Left ventricle myocardium inferior (tissue), 1 donor: ENCODE measurements at places on chromosomes 11 and 22. TPM values are rescaled to one million over a fixed set of nuclear protein-coding genes. Genes with fewer than 3 reads are reported as not detected.
A peak's percentile ranks its signal among the peaks of the same experiment; 100 is the strongest.

GRCh38 chr11:100719362-100719761 lies 32.3 kb downstream of the ARHGAP42 start:
- H3K36me3 ChIP-seq = no peaks in the 10 kb centered on the region
- H3K4me1 ChIP-seq = peaks cover 36% of the 10 kb centered on the region
- H3K4me3 ChIP-seq = peak overlapping the region; percentile 38
- peak overlapping the region; percentile 83 for H3K27ac ChIP-seq

DNA sequence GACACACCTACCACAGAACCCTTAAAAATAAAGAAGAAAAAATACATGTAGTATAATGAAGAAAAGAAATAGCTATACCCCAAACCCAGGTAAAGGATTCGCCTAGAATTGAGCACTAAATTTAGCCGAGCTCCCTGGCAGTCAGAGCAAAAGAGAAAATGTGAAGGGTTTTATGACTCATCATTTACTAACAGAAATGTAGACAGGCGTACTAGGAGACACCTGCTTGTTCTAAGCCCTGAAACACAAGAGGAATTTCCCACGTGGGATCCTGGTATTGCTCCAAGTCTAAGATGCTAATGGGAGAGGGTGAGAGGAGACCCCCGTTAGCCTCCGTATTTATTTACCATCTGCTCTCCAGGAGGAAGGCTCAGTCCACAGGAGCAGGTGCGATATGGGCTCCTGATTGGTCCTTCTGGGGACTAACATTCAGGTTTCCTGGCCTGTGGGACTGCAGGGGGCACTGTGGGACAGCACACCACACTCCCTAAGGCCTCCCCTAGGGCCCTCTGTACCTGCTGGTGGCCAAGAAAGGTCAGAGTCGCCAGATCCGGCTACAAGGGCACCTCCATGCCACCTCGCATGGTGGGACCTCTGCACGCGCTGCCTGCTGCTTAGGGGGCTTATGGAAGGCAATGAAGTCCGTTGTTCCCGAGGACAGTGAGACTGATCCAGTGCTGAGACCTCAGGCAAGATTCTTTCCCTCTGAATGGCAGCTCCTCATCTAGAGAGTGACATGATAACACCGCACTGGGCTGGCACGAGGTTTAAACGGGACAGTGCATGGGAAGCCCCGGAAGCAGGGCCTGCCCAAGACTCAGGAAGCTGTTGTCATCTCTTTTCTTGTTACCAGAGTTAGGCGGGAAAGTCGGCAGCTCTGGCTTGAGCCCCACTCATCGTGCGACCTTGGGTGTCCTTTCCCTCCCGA lies 25.8 kb downstream of the KCNC1 start:
- no peaks in the 10 kb centered on the region for H3K36me3 ChIP-seq
- no peak overlapping the region for H3K4me3 ChIP-seq
- H3K27me3 ChIP-seq = peaks cover 12% of the 10 kb centered on the region
- DNase-seq = peak; percentile 51
- H3K4me1 ChIP-seq = peaks cover 7% of the 10 kb centered on the region

GRCh38 chr22:21569459-21570170 lies 2.1 kb downstream of the UBE2L3 start:
- H3K27me3 ChIP-seq = no peaks in the 10 kb centered on the region
- peak overlapping the region; percentile 92 for H3K4me3 ChIP-seq
- no peaks in the 10 kb centered on the region for H3K36me3 ChIP-seq
- peaks cover 70% of the 10 kb centered on the region for H3K4me1 ChIP-seq
- no peak overlapping the region for H3K27ac ChIP-seq

DNA sequence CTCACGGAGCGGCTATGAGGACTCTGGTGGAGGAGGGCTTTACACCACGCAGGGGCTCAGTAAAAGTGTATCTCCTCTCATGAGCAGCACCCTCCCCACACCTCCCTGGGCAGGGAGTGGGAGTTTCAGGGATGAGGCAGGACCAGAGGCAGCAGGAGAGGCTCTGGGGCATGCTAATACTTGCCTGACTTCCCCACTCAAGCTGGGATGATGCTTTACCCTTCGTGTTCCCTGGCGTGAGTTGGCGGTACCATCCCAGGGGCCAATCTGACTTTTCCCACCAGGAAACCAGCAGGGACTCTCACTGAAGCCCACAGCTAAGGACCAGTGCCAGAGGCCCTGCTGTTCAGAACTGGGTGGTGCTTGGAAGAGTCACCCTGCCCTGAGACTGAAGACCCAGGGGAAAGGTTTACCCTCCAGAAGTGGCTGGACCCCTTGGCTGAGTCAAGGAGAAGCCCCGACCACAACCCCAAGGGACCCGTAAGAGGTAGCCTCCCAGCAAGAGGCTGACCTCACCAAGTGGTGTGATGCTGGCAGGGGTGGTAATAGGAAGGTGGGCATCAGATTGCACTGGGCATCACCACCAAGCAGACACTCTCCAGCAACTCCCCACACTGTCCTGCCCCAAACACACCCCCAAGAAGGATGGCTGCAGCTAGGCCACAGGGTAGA lies 65.6 kb downstream of the THAP12 start:
- H3K27me3 ChIP-seq = peaks cover 4% of the 10 kb centered on the region
- no peaks in the 10 kb centered on the region for H3K36me3 ChIP-seq
- no peak overlapping the region for H3K27ac ChIP-seq
- DNase-seq = no peak
- H3K4me3 ChIP-seq = no peak overlapping the region

DNA sequence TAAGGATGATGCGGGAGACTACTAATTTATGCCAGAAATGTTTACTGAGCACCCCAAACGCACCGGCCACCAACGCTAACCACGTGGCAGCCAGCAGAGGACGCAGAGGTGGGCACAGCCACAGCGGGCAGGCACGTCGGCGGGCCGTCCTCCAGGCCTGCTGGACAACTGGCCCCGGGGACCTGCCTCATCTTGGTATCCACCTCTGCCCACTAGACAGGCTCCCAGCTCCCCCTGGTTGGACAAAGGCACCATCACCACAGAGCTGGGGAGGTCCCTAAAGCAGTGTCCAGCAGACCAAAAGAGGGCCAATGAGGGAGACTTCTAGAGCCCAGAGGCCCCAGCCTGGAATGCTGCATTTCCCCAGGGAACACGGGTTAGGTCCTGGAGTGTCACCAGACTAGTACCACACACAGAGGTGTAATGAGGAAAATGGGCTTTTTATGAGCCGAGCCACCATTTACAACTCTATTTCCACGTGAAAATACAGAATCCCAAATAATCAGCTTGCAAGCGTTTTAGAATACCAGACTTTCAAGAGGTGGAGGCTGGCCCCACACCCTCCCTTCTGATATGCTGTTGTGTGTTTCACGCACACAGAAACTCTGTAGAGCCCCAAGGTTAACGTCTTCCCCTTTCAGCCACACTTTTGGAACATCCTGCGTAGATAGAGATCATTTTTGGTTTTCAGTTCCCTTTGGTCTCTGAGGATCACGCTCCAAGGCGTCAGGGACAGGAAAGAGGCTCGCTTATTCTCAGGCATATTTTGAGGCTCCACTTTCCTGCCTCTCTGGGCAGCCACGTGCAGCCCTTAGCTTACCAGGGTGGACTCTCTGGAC lies 23.7 kb upstream of the BID start:
- H3K27ac ChIP-seq = no peak overlapping the region
- H3K36me3 ChIP-seq = peaks cover 12% of the 10 kb centered on the region
- no peaks in the 10 kb centered on the region for H3K27me3 ChIP-seq
- peaks cover 14% of the 10 kb centered on the region for H3K4me1 ChIP-seq

- peak overlapping the region; percentile 75 for H3K27ac ChIP-seq
- H3K4me1 ChIP-seq = peaks cover 28% of the 10 kb centered on the region
- no peaks in the 10 kb centered on the region for H3K27me3 ChIP-seq
- peak overlapping the region; percentile 47 for H3K4me3 ChIP-seq
These were observed 3.9 kb upstream of the BIRC3 start for GRCh38 chr11:102313238-102313940.

- peaks cover 28% of the 10 kb centered on the region for H3K27me3 ChIP-seq
- no peaks in the 10 kb centered on the region for H3K4me1 ChIP-seq
- no peak overlapping the region for H3K27ac ChIP-seq
- H3K4me3 ChIP-seq = no peak overlapping the region
- H3K36me3 ChIP-seq = no peaks in the 10 kb centered on the region
These were observed 220.7 kb downstream of the TENM4 start for GRCh38 chr11:79220171-79220570.

GRCh38 chr22:25362215-25362882 lies 142.9 kb downstream of the CRYBB2 start:
- H3K4me1 ChIP-seq = peaks cover 51% of the 10 kb centered on the region
- H3K36me3 ChIP-seq = peaks cover 26% of the 10 kb centered on the region
- H3K27ac ChIP-seq = peak overlapping the region; percentile 30
- H3K27me3 ChIP-seq = no peaks in the 10 kb centered on the region
- no peak overlapping the region for H3K4me3 ChIP-seq

GRCh38 chr11:133579165-133580031 lies 47.1 kb upstream of the OPCML start:
- no peaks in the 10 kb centered on the region for H3K36me3 ChIP-seq
- H3K4me3 ChIP-seq = no peak overlapping the region
- H3K4me1 ChIP-seq = no peaks in the 10 kb centered on the region

DNA sequence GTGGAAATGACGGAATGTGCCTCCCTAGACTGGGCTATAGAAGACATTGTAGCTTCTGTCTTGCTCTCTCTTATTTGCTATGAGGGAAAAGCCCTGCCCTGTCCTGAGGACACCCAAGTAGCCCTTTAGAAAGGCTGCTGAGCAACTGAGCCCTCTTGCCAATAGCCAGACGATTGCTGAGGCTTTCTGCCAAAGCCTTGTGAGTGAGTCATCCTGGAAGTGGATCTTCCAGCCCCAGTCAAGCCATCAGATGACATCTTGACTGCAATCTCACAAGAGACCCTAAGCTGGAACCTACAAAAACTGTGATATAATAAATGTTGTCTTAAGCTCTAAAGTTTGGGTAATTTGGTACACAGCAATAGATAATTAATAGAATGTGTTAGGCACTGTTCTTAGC lies 3.9 kb upstream of the TRAF6 start:
- no peaks in the 10 kb centered on the region for H3K27me3 ChIP-seq
- peaks cover 19% of the 10 kb centered on the region for H3K4me1 ChIP-seq
- no peaks in the 10 kb centered on the region for H3K36me3 ChIP-seq
- no peak overlapping the region for H3K4me3 ChIP-seq
- no peak for DNase-seq

DNA sequence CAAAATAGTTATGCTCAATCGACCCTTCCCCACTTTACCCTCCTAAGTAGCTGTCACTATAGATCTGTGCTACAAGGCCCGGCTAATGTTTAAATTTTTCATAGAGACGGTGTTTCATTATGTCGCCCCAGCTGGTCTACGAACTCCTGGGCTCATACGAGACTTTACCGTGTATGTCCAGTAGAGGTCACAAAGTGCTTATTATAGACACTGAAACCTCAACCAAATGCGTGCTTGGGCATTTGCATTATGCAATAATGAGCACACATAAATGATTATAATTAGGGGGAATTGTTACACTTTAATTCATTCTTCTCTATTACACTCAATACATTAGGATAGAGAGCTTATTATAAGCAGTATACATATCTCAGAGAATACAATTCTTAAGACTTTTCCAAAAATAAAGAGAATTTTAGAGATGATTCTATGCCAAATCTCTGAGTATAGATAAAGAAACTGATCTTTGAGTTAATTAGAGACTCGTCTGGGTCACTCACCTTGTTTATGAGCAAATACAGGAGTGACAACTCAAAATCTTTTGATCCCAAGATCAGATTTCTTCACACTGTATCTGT lies 12.5 kb upstream of the MRPL16 start:
- H3K4me1 ChIP-seq = no peaks in the 10 kb centered on the region
- H3K36me3 ChIP-seq = no peaks in the 10 kb centered on the region
- H3K27ac ChIP-seq = no peak overlapping the region
- no peak for DNase-seq

- no peak for DNase-seq
- H3K27me3 ChIP-seq = peaks cover 28% of the 10 kb centered on the region
- no peak overlapping the region for H3K27ac ChIP-seq
- no peaks in the 10 kb centered on the region for H3K4me1 ChIP-seq
These were observed 17.5 kb downstream of the WBP2NL start for GRCh38 chr22:42016111-42016510.

GRCh38 chr22:27937453-27937852 lies 18.4 kb upstream of the PITPNB start:
- no peaks in the 10 kb centered on the region for H3K36me3 ChIP-seq
- H3K4me3 ChIP-seq = no peak overlapping the region
- no peak for DNase-seq
- no peak overlapping the region for H3K27ac ChIP-seq
- H3K4me1 ChIP-seq = peaks cover 8% of the 10 kb centered on the region
- no peaks in the 10 kb centered on the region for H3K27me3 ChIP-seq

DNA sequence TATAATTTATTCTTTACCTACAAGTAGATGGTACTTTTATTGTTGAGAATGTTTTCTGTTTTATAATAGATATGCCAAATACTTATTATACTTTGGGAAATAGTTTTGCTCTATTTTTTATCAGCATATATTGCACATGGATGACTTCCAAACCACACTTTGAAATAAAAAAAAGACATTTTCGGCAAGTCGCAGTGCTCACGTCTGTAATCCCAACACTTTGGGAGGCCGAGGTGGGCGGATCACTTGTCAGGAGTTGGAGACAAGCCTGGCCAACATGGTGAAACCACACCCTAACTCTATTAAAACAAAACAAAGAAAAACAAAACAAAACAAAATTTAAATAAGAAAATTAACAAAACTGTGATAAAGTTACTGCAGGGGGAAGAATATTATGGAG lies 983.9 kb upstream of the CNTN5 start:
- no peaks in the 10 kb centered on the region for H3K4me1 ChIP-seq
- H3K27me3 ChIP-seq = no peaks in the 10 kb centered on the region
- H3K36me3 ChIP-seq = no peaks in the 10 kb centered on the region
- DNase-seq = no peak
- no peak overlapping the region for H3K4me3 ChIP-seq

DNA sequence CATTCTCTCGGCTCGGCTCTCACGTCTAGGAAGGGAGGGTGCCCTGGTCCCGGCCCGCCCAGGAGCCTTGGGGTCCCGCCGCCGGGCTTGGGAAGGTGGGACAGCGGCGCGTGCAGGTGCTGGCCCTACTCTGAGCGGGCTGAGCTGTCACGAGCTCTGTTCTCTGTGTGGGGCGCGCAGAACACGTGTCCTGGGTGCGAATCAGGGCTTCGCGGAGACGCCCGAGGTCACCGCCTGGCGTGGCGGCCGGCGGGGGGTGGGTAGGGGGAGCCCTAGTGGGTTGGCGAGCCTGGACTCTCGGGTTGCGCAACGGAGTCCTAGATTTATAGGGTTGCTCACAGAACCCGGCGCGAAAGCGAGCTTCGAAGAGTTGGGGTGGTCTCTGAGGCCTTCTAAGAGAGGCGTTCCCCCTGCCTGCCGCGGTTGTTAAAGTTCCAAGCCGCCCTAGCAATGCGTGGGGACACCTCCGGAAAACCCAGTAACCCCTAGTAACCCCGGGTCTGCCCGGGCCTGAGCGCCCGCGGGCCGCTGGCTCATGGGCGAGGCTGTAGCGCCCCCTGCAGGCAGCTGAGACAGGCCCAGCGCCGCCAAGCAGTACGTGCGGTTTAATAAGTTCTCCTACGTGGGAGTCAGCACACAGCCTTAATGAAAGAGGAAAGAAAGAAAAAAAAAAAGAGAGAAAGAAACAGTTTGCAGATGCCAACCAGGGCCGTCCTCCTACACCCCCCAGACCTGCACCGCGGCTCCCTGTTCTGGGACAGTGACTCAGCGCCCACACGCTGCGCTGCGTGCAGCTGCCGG lies 2.7 kb downstream of the ADM start:
- peak overlapping the region; percentile 91 for H3K27ac ChIP-seq
- peaks cover 80% of the 10 kb centered on the region for H3K4me1 ChIP-seq
- no peaks in the 10 kb centered on the region for H3K27me3 ChIP-seq
- peak; percentile 84 for DNase-seq
- no peaks in the 10 kb centered on the region for H3K36me3 ChIP-seq

SCGB2A2 gene
- not detected for total RNA-seq

CDCA5 gene
- 1.3 TPM for total RNA-seq

RFPL2 gene
- total RNA-seq = 0.08 TPM

SLC1A2 gene
- 8.4 TPM for total RNA-seq

SLC5A1 gene
- total RNA-seq = 201 TPM

GLYAT gene
- not detected for total RNA-seq

ELMOD1 gene
- total RNA-seq = 2.3 TPM

ACAT1 gene
- 404 TPM for total RNA-seq

RGL4 gene
- total RNA-seq = not detected
